NCI-H187 (cell line): ENCODE measurements at places on chromosomes 1 and 21.

DNA sequence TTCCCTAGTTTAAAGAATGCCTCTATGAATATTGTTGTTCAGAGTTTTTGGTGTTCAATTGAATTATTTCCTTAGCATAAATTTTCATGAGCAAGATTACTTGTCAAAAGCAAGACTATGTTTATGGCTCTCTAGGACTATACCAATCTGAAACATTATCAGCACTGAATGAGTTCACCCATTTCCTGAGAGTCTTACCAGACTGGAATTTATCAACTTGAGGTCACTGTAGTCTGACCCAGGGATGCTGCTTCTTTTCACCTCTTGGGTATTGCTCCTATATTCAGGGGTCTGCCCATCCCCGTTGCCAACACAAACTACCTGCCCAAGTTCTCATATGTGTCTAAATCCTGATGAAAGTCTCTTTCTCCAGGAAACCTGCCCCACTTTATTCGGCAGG lies 42.6 kb downstream of the OPTC start:
- DNase-seq = no peak

DNA sequence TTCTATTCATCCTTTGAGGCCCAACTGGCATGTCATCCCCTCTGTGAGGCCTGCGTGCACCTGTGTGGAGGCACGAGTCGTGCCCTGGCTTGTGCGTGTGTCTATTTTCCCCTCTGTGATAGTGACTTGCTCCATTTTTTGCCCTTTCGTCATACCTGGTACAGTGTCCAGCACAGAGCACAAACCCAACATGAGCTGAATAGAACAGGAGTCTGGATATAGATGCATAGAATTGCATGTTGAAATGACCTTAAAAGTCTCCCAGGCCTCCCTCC lies 32.5 kb downstream of the TNNT2 start:
- no peak for DNase-seq

DNA sequence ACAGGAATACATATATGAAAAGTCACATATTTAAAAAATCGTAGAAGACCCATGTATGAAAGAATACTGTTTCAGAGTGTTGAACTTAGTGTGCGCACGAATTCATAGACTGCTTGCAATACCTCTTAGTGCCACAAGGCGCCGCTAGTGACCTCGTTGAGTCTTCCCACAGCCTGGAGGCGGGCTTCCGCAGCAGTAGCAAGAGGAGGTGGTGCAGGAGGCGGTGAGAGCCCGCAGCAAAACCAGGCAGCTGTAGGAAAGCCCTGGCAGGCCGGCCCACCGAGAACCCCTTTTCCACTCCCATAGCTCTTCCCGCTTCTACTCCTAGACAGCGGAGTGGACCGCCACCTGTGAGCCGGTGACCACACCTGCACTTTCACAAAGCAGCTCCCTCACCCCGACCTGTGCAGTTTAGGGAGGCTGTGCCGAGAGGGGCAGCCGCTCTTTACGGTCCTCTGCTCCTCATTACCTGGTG lies 23.5 kb downstream of the MTARC1 start:
- DNase-seq = no peak

DNA sequence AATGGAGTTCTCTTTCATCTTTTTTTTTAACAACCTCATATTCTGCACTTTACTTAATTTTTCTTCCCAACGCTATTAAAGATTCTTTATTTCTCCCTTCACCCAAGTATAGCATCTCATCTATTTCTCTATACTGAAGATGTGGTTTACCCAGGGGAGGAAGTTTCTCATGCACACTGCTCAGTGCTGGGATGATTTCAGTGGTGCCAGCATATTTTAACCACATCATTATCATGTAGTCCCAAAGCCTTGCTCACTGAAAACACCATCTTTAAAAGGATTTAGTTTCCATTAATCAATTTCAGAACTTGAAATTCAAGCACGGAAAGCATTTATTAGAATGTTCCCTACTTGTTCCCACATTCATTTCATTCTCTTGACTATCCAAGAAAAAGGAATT lies 725.7 kb downstream of the USP25 start:
- no peak for DNase-seq

DNA sequence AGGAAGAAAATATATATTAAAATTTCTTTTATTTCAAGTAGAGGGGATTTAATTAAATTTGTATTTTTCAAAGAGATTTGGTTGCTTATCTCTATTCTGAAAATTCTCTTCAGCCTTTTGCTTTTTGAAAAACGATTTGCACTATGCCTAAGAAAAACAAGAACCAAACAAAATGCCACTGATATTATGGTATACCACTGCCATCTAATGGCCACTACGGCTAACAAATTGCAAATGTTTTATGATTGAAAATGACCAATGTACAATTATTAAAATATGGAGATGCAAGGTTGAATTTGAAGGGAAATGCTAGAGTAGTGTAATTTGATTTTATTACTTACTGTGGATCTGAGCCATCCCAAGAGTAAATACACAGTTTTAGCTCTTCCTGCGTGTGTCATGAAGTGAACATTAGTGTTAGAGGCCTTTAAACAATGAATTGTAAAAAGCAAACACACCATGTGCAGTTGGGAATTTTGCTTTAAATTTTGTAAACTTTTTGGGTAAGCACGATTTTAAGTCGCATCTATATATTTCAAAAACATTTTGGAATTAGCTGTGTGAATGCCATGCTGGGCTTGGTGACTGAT lies 137.4 kb upstream of the USP25 start:
- DNase-seq = no peak

DNA sequence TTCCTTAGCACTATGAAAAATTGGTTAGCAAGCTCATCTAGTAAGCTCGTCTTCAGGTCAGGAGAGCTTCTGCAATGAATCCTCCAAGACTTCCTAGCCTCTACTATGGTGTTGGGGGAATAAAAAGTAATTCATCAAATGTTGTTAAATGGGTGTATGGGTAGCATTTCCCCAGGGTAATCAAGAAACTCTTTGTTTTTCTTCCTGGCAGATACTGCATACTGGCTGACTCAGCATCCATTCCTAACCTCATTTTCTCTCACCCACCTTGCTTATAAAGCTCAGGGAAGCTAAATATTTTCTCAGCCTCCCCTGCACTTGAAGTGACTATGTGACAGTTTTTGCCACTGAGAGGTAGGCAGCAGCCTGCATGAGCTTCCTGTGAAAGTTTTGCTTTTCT lies 83.4 kb downstream of the MAB21L3 start:
- no peak for DNase-seq

DNA sequence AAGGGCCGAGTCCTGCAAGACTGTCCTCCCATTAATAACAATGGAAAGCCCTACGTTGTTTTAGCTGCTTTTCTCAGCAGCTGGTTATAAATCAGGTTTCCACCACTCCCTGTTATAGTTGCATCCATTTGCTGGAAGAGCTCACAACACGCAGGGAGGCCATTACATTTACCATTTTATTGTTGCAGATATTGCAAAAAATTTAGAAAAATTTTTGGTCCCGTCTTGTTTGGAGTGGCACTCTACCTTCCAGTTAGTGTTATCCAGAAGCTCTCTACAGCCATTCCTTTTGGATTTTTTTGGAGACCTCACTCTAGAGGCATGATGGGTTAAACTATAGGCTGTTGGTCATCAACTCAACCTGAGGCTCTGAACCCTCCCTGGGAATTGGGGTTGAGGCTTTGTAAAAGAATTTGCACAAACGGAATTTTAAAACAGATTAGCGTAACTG lies 1532.1 kb upstream of the TPTE start:
- DNase-seq = no peak

DNA sequence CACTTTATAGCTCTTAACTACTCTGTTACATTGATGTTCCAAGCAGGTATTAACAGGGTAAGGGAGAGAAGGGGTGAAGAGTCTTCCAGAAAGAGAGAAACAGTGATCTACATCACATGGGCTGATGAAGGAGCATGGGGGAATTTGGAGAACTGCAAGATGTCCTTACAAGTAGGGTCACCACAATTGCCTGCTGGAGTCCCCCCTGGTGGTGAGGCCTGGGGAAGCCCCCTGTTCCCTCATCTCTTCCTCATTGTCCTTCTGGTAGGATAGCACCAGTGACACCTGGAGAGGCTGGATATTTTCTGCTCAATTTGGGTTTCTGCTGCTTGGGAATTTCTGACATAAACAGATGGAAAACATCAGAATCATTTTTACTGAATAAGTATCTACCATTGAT lies 126.6 kb downstream of the RUNX1 start:
- no peak for DNase-seq

- no peak for DNase-seq
Observed at GRCh38 chr1:26357121-26357602, 3.2 kb upstream of the CRYBG2 start.

DNA sequence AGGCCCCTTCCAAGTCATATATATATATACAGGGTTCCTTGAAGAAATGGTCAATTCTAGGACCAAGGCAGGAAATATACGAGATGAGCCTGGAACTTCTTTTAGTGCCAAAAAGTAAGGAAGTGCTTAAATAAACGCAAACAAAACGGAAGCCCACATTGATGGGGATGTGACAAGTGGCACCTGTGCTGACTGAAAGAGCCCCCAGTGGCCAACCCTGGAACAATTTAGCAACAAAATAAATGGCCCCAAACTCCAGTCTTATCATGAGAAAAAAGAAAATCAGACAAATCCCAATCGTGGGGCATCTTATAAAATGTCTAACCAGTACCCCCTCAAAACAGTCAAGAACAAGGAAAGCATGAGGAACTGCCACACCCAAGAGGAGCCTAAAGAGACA lies 17.7 kb downstream of the PLA2G5 start:
- DNase-seq = no peak

- DNase-seq = no peak
Observed at GRCh38 chr1:221669441-221669840, 72.4 kb downstream of the DUSP10 start.

- DNase-seq = no peak
Observed at GRCh38 chr1:70319750-70320149, 34.8 kb downstream of the ANKRD13C start.

- DNase-seq = no peak
Observed at GRCh38 chr1:226560243-226560642, 11.7 kb downstream of the STUM start.

GRCh38 chr1:18636596-18637508 lies 6.2 kb downstream of the PAX7 start:
- no peak for DNase-seq

- no peak for DNase-seq
Observed at GRCh38 chr1:28171246-28171645, 5.2 kb downstream of the PTAFR start.

- DNase-seq = no peak
Observed at GRCh38 chr1:51644533-51645197, 27.8 kb downstream of the OSBPL9 start.

GRCh38 chr1:114232691-114233090 lies 79.0 kb upstream of the SYT6 start:
- no peak for DNase-seq

- DNase-seq = no peak
Observed at GRCh38 chr1:217273866-217274265, 357.0 kb downstream of the GPATCH2 start.

DNA sequence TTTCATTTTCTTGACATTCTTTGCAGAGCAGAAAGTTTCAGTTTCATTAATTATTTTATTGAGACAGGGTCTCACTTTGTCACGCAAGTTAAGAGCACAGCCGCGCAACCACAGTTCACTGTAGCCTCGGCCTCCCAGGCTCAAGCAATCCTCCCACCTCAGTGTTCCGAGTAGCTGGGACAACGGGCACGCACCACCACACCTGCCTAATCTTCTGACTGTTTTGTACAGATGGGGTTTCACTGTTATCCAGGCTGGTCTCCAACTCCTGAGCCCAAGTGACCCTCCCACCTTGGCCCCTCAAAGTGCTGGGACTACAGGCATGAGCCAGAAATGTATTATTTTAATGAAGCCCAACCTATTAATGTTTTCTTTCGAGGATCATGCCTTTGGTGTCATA lies 3.0 kb upstream of the SPATC1L start:
- DNase-seq = no peak

- peak; percentile 90 for DNase-seq
Observed at GRCh38 chr1:167791281-167792187, 69.8 kb downstream of the MPZL1 start.

DNA sequence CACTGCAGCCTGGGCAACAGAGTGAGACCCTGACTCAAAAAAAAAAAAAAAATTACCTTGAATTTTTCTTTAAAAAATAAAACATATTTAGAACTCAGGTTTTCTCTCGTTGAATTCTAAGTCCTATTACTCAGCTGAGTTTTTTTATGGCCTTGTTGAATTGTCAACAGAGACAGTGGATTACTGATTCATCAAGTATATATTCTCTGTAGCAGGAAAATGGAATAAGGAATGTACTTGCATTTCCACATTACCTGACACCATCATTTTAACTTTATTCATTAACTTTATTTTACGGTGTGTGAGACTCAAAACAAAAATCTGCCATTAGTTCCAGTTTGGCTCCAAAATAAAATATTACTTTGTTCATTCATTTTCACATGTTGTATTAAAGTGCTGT lies 53.8 kb upstream of the APP start:
- DNase-seq = no peak

DNA sequence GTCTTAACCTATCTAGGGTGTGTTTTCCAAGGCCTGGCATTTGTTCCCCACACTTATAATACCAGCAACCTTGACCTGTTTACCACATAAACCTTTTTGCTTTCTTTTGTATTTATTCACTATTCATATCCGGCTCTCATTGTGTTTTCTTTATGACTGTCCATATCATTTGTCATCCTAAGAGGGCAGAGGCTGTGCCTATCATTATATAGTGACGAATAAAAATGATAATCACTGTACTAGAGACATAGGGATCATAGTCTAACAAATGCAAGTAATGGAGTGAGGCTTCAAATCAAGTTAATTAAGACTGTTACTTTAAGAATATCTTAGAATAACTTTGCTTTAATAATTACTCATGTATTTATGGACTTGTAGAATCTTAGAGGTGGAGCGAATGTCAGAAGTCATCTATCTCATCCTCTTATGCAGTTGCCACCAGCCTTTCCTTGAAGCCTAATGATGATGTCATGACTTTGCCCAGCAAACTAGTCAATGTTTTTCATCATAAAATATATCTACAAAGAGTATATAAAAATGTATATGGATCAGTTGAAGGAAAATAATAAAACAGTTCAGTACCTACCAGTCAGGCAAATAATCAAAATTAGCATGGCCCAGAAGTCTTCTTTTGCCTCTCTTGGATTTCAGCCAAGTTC lies 4.7 kb upstream of the ETV3 start:
- DNase-seq = no peak

DNA sequence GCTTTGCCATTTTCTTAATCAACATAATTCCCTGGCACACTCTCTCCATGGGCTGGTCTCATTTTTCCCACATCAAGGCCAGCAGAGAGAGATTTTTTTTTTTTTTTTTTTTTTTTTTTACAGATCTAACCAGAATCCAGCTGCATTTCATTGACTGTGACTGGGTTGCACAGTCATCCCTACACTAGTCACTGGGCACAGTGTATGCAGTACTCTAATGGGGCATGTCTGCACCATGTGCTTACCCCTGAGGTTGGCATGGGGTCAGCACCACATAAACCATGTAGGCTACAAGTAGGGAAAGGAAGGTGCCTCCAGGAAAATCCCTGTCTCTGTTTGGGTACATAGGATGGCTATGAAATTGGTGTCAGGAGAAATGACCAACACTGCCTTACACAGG lies 64.1 kb upstream of the LRP8 start:
- no peak for DNase-seq

- DNase-seq = no peak
Observed at GRCh38 chr1:6084781-6085495, 39.2 kb downstream of the KCNAB2 start.

- DNase-seq = no peak
Observed at GRCh38 chr1:30929135-30929889, 20.8 kb upstream of the SDC3 start.
